ENCODE measurements at places on chromosomes 1 and 21.

DNA sequence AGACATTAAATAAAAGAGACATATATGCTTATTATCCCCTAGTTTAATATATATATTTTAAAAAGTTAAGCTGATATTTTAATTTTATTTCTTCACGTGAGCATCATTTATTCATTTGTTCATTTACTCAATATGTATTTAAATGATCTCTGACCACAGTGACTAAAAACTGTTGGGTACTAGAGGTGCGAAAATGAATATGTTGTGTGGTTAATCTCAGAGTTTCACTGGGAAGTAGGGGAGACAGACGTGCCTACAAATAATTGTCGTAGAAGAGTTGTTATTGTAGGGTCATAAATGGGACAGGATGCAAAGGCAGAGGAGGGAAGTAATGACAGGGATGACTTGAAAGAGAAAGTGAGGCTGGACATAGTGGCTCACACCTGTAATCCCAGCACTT, 213.0 kb upstream of the CACYBP start:
- no peak overlapping the region for H3K27ac ChIP-seq
- no peak for DNase-seq
- H3K27me3 ChIP-seq, result no peaks in the 10 kb centered on the region
- H3K36me3 ChIP-seq, result no peaks in the 10 kb centered on the region

DNA sequence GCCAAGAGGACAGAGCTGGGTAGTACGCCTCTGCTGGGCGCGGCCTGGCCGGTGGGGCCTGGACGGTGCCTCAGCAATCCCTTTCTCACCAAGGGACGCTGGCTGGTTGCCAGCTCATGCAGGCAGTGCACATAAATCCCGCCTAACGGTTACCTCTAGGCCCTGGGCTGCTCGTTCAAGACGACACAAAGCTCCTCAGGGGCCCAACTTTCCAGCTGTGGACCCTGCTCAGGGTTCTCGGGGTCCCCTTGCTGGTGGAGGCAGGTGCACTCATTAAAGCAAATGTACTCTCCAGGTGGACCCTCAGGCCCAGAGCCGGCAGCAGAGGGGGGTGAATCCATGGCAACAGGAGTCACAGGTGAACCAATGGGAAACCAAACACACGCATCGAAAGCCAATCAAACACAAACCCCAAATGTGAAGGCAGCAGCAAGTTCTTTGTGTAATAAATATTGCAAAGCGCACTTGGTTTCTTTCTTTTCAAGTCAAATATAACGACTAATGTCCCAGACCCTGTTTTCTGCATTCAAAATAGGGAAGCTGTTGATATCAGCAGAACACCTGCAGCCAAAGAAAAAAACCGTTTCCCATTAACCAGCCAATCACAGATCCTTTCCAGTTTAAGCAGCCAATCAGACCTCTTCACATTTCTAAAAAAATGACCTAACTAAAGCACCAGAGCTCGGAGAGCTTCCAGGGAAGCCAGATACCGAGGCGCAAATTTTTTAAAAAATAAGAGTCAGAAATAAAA, 26.1 kb upstream of the CLSTN1 start:
- H3K27me3 ChIP-seq, result no peaks in the 10 kb centered on the region
- DNase-seq, result no peak
- H3K4me1 ChIP-seq, result no peaks in the 10 kb centered on the region
- peaks cover 14% of the 10 kb centered on the region for H3K36me3 ChIP-seq
- H3K4me3 ChIP-seq, result no peak overlapping the region

DNA sequence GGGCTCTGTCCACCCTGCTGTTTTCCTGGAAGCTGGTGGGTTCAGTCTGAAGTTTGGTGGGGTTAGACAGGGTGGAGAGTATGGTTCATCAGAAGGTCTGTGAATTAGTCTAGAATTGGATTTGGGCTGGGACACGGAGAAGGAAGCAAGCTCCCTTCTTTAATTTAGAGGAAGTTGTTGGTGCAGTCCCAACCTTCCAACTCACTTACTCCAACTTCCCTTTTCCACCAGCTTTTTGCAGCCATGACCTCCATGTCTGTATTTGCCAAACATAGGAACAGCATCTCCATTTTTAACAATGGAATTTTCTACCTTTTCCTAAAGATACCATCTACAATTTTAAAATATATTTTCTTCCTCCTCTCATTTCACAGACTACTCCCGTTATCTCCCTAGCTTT, 28.5 kb upstream of the PRELP start:
- H3K36me3 ChIP-seq, result no peaks in the 10 kb centered on the region
- H3K4me3 ChIP-seq, result no peak overlapping the region
- H3K4me1 ChIP-seq, result no peaks in the 10 kb centered on the region
- H3K27me3 ChIP-seq, result no peaks in the 10 kb centered on the region

DNA sequence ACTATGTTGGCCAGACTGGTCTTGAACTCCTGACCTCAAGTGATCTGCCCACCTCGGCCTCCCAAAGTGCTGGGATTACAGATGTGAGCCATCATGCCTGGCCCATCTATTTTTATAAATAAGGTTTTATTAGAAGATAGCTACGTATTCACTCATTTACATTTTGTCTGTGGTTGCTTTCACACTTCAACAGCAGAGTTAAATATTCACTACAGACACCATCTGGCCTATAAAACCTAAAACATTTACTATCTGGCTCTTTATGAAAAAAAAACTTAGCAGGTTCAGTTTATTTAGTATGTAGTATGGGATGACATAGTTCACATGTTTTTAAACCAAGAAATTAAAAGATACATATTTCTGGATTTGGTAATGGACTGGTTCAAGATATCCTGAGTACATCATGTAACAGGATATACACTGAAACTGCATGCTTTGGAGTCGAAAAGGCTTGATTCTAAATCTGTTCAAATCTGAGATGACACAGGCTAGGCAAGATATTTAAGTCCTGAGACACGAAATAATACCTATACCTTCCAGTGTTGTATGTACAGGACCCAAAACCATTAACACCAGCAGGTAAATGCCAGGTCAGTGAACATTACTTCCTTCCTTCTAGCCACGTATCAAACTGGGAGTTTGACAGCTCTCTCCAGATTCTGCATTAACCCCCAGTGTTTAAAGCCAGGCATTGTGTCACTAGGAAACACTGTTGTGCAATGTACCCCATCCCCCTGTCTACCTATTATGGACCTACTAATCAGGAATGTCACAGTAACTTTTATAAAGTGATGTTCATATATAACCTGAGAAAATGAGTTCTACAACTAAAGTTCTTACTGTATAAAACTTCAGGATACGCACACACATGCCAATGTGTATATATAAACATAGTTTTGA, 54.3 kb upstream of the SDC3 start:
- peaks cover 23% of the 10 kb centered on the region for H3K4me1 ChIP-seq
- no peak for DNase-seq
- no peaks in the 10 kb centered on the region for H3K27me3 ChIP-seq
- peaks cover 25% of the 10 kb centered on the region for H3K36me3 ChIP-seq
- H3K4me3 ChIP-seq, result no peak overlapping the region
- no peak overlapping the region for H3K27ac ChIP-seq

DNA sequence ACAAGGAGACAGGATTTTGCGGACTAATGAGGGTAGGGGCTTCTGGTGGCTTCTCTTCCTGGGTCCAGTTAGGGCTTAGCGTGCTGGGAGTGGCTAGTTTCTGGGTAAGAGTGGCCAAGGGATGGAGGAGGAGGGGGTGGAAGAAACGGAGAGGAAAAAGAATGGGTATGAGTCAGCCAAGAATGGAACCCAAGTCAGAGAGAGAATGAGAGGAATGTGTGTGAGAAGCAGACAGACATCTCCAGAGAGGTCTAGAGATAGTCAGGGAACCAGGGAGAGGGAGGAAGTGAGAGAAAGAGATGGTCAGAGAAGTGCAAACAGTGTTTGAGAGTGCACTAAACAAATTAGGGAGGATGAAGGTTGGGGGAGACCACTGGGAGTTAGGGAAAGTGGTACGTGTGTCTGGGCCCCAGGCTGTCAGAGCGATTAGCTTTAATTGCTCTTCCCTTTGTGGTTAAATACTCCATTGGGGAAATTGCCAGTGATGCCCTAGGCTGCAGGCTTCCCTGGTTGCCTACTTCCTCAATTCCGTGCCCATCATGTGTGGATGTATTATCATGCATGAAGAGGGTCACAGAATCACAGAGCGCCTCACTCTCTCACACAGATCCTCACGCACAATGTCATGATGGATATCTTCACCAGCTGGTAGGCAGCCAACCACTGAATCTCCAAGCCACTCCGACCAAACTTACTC, 1.4 kb downstream of the PEA15 start:
- H3K27me3 ChIP-seq, result no peaks in the 10 kb centered on the region
- peak overlapping the region; percentile 95 for H3K27ac ChIP-seq
- DNase-seq, result no peak

DNA sequence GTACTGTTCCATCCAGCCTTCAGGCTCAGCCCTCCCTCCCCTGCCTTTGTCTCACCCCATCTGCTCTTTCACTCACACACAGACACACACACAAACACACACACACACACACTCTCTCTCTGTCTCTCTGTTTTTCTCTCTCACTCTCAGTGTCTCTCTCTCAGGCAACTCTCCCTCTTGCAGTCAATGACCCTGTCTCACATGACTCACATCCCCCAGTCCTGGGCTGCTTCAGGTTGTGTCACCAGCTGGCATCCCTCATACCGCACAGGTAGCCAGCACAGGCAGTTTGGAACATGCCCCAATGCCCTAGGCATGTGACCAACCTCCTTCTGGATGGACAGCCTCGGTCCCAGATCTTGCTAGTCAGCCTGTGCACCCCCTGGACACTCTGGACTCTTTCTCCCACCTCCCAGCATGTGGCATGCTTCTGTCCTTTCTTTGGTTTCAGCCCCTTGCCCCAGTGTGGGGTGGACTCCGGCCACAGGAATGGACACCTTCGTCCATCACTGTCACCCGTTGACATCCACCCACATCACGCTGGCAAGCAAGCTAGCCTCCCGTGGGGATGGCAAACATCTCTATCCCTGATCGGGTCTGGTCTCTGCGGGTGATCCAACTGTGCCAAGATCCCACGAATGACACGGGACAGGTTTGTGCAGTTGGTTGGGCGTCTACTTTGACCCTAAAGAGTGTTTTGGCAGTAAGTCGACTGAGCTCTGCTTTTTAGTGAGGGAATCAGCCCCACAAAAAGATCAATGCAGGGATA, 23.4 kb upstream of the FCGR2A start:
- no peak for DNase-seq
- no peak overlapping the region for H3K27ac ChIP-seq
- H3K27me3 ChIP-seq, result peaks cover 6% of the 10 kb centered on the region
- H3K4me1 ChIP-seq, result no peaks in the 10 kb centered on the region

DNA sequence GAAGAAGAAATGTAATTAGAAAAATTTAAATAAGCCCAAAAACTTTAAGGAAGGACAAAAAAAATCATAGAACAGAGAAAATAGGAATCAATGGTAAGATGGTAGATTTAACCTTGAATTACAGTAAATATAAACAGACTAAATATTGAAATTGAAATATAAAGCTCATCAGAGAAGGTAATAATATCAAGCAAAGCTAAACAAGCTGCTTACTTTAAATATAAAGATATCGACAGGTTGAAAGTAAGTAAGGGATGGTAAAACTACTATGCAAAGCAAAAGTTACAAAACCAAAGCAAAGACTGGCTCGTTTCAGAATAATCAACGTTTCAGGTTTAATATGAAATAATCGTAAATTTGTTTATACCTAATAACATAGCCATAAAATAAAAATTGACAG, 137.0 kb upstream of the KCNJ15 start:
- no peak overlapping the region for H3K27ac ChIP-seq
- H3K36me3 ChIP-seq, result no peaks in the 10 kb centered on the region
- H3K4me1 ChIP-seq, result no peaks in the 10 kb centered on the region
- no peaks in the 10 kb centered on the region for H3K27me3 ChIP-seq
- H3K4me3 ChIP-seq, result no peak overlapping the region

DNA sequence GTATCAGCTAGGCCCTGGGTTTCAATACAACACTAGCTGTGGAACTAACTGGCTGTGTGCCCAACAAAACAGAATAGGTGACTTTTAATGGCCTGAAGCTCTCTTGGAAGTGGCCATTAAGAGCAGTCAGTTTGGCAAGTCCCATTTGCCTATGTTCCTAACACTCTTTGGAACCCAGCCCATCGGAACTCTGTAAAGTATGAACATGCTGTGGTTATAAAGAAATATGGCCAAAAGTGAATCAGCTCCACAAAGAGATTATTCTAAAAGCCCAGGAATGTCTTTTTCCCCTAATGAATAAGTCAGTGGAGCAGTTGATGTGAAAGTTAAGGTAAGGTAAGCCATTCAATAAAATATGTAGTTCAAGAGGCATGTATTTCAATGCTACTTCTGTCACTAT, 223.7 kb upstream of the ADAMTS5 start:
- H3K27ac ChIP-seq, result no peak overlapping the region
- no peak for DNase-seq
- no peaks in the 10 kb centered on the region for H3K36me3 ChIP-seq
- H3K4me1 ChIP-seq, result no peaks in the 10 kb centered on the region
- H3K27me3 ChIP-seq, result no peaks in the 10 kb centered on the region

- no peak overlapping the region for H3K27ac ChIP-seq
- no peak for DNase-seq
- H3K4me3 ChIP-seq, result no peak overlapping the region
- no peaks in the 10 kb centered on the region for H3K36me3 ChIP-seq
- H3K27me3 ChIP-seq, result no peaks in the 10 kb centered on the region
These were observed 118.9 kb upstream of the C8B start for GRCh38 chr1:57084701-57085100.

- no peak overlapping the region for H3K4me3 ChIP-seq
- H3K4me1 ChIP-seq, result no peaks in the 10 kb centered on the region
- H3K36me3 ChIP-seq, result no peaks in the 10 kb centered on the region
- H3K27ac ChIP-seq, result no peak overlapping the region
These were observed 40.0 kb upstream of the FAM163A start for GRCh38 chr1:179702946-179703539.

GRCh38 chr1:156809711-156810366, 6.8 kb downstream of the SH2D2A start:
- no peak for DNase-seq
- no peak overlapping the region for H3K4me3 ChIP-seq
- peaks cover 8% of the 10 kb centered on the region for H3K4me1 ChIP-seq

- H3K36me3 ChIP-seq, result no peaks in the 10 kb centered on the region
- H3K4me3 ChIP-seq, result no peak overlapping the region
- H3K27me3 ChIP-seq, result no peaks in the 10 kb centered on the region
These were observed 216.3 kb downstream of the PTPRU start for GRCh38 chr1:29452463-29453230.

All from thoracic aorta (tissue), 2 donors.